ENCODE measurements at places on chromosomes 13 and 19. TPM values are rescaled to one million over a fixed set of nuclear protein-coding genes. Genes with fewer than 3 reads are reported as not detected.
A peak's percentile ranks its signal among the peaks of the same experiment; 100 is the strongest.

GRCh38 chr13:113458253-113459065 lies 5.2 kb upstream of the ADPRHL1 start:
- peak; percentile 30 for DNase-seq

DNA sequence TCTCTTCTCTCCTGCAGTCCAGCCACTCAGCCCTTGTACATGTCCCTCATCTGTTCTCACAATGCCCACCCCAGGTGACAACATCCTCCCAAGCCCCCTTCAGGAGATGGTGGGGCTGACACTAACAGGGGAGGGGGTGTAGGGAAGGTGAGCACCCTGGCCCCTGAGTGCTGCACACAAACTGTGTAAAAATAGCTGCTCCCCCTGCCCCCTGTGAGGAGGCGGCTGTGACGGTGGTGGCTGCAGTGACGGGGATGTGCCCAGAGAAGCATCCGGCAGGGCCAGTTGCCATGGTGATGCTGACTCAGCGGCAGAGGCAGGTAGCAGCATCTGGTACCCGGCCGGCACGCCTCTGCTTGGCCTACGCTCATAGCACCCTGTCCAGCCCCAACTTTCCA lies 13.0 kb upstream of the JUND start:
- DNase-seq = peak; percentile 99

DNA sequence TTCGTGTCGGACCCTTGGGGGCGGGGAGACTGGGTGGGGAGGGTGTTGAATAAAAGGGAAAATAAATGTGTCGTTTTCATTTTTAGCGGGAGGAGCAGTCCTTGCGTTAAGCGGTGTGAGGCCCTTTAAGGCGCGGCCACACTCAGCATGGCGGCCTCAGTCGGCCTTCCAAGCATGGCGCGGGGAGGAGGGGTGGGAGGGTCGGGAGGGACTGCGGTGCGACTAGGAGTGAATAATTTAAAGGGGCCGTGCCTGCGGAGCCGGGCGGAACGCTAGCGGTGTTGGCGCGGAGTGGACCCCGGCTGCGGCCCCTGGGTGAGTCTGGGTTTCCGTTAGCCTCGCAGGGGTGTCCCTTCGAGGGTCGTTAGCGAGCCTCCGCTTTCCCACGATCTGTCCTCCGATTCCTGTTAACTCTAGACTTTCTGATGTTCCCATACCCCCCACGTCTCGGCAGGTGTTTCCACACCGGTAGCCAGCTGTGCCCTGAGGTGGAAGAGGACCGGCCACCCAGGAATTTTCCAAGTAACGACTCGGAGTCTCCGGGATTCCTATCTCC lies 1.5 kb upstream of the PNPLA6 start:
- peak; percentile 87 for DNase-seq

GRCh38 chr19:5078666-5079065 lies 109.8 kb downstream of the KDM4B start:
- no peak for DNase-seq

DNA sequence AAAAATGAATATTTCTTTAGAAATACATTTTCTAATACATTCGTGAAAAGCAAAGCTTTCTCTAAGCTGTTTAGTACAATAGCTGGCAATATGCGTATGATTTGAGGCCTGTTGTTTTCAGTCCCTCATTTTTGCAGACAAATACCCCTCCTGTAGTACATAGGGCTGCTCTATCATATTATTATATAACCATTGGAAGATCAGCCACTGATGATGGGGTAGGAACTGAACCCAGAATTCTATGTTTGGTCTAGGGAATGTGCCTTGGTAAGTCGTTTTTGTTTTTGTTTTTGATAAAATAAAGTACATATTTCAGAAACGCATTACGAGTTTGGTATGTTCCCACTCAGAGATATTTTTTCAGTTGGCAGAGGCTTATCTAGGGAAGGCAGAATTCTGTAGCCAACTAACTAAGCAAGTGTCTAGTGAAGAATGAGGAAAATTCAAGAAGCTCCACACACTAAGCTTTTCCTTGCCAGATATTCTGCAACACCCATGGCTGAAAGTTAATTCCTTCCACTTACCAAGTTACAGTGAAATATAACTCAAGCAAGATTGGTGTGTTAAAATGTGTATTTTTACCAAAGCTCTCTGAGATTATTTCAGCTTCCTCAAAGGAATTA lies 656.9 kb upstream of the MIR17HG start:
- no peak for DNase-seq

LILRB2 gene
- not detected for total RNA-seq

ELANE gene
- total RNA-seq = not detected

DNA sequence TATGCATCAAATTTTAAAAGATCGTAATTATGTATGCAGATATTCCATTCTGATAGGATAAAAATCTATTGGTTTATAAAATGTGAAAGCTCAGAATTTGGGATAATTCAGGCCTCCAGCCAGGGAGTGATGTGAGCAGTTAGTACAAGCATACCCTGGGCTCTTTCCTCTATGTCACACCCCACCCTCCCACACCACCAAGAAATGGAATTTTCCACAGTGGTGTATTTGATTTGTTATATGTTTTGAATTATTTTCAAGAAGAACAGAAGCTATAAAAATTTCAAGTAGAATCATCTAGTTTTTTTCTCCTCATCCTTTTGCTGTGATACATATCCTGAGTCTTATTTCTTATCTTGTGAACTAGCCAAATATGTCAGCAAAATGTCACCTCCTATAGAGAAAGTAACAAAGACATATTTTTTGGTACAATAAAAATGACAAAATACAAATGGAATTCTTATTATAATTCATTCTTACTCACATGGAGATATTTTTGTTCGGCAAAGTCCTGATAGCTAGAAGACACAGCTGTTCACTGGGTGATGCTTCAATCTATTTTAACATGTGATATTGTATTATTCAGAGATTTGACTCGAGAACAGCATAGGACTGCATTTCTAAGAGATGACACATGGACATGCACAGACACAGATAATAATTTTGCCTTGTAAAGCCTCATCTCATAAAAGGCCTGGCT lies 61.2 kb upstream of the FRY start:
- DNase-seq = no peak

SIAH3 gene
- 0.11 TPM for total RNA-seq

- no peak for DNase-seq
Measured at GRCh38 chr13:20121159-20121525, 39.7 kb downstream of the GJA3 start.

DNA sequence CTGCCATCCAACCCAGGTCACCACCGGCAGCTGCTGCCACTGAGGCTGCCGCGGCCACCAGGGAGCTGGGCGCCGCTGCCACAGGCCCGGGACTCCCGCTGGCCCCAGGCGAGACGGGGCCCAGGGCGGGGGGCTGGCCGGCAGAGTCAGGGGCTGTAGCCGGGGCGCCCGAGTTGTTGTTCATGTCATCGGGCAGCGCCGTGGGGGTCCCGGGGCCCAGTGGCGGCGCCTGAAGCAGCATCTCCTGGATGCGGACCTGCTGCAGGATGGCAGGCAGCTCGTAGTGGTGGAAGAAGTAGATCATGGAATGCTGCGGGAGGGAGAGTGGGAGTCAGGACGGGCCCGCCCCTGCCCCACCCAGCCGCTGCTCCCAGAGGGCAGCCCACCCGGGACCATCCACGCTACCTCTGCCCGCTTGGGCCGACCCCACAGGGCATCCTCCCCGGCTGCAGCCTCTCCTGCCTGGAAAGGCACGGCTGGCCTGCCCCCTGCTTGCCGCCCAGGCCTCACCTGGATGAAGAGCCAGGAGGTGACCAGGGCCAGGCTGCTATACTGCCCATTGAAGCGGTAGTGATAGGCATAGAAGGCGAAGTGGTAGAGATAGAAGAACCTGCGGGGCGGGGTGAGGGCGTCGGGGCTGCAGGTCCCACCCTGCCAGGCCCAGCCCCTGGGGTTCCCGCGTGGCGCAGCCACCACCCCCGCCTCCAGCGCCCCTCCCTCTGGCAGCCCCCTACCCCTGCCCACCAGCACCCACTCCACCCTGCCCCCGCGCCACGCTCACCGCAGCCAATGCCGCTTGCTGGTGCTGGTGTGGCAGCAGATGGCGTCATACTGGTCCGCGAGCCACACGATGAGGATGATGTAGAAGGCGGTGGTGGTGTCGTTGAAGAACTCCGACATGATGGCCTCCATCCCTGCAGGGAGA lies 10.1 kb downstream of the TMEM259 start:
- no peak for DNase-seq

DNA sequence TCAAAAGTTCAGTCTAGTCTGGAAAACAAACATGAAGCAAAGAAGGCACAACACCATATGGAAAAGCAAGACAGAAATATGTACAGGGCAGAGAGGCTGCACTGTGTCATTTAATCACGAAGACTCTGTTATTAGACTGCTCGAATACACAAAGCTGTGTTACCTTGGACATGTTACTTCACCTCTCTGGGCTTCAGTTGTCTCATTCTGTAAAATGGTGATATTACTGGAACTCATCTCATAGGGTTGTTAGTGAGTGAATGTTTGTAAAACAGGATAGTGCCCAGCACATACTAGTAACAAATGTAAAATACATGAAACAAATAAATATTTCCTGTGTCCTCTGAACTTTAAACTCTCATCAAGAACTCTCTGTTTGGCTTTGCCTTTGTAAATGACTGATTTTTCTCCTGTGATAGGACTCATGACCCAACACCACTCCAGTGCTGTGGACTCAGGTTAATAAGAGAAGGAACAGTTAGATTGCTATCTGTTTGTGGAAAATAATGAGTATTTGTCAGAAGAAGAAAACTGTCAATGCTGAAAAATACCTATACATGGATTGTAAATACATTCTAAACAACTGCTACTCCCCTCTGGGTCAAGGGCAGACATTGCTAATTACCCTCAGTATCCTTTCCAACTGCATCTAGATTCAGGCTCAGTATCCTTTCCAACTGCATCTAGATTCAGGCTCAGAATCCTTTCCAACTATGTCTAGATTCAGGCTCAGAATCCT lies 62.3 kb downstream of the ZIC5 start:
- DNase-seq = no peak

- DNase-seq = peak; percentile 69
Measured at GRCh38 chr19:17205237-17206140, 9.7 kb upstream of the USE1 start.

Data from activated CD8-positive, alpha-beta T cell treated with anti-CD3 and anti-CD28 coated beads for 36 hours (primary cell).